ENCODE measurements at places on chromosomes 12 and 14.

DNA sequence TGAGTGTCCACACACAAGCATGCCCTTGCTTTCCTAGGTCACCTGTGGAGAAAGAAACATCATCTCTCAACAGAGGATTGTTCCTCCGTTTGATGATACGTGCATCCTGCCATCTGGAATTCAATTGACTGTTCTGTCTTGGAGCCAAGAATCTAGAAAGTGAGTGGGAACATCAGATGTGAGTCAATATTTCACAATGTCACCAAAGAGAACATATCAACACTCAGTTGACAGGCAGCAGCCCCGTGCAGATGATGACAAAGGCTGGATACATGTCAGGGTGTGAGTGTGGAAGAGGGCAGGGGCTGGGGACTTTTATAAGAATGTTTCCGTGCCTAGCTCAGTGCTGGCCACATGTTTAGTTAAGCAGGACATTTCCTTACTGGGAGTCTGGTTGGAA lies 76.1 kb downstream of the TBC1D30 start:
- DNase-seq, result no peak

DNA sequence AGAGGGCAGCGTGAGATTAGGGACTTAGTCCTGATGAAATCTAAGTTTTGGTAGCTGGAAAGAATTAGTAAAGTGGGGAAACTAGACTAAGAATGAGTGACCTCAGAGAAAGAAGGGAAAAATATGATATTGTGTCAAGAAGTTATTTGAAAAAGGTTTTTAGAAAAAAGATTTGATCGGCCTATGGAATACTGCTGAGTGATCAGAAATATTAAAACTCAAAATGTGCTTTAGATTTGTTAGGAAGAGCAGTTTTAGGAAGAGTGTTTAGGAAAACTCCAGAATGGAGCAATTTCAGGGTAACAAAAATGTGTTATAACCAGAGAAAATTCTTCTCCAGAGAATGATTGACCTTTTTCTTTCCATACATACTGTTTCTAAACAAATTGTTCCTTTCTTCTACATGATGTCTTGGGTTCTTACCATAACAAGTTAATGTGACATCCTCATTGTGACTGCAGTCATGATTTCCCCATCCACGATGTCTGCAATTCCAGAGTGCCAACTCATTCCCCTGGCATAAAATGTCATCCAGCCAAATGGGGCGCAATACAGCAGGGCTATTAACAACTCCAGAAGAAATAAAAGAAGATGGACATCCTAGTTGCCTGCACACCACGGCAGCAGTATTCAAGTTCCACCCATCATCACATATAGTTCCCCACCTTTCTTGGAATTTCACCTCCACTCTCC lies 11.8 kb downstream of the CD163L1 start:
- DNase-seq, result no peak

GRCh38 chr12:63989301-63989845 lies 144.9 kb downstream of the SRGAP1 start:
- no peak for DNase-seq

DNA sequence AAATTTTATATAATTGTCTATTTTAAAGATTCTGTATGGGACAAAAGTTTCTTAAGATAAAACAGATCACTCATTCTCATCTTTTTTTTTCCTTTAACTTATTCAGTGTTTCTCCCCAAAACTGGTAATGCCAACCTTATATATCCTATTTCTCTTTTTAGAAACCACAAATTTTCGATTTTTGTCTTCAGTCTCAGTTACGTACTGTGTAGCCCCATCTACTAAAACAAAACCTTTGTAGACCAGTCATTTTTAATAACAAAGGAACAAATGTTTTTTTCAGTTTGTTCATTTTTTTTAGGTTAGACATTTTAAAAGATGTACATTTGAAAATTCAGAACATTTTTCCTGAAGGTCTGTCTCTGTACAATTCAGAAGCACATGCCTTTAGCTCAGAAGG lies 18.2 kb downstream of the PNMA1 start:
- no peak for DNase-seq

GRCh38 chr14:37903343-37904191 lies 304.1 kb upstream of the SSTR1 start:
- peak; percentile 54 for DNase-seq

DNA sequence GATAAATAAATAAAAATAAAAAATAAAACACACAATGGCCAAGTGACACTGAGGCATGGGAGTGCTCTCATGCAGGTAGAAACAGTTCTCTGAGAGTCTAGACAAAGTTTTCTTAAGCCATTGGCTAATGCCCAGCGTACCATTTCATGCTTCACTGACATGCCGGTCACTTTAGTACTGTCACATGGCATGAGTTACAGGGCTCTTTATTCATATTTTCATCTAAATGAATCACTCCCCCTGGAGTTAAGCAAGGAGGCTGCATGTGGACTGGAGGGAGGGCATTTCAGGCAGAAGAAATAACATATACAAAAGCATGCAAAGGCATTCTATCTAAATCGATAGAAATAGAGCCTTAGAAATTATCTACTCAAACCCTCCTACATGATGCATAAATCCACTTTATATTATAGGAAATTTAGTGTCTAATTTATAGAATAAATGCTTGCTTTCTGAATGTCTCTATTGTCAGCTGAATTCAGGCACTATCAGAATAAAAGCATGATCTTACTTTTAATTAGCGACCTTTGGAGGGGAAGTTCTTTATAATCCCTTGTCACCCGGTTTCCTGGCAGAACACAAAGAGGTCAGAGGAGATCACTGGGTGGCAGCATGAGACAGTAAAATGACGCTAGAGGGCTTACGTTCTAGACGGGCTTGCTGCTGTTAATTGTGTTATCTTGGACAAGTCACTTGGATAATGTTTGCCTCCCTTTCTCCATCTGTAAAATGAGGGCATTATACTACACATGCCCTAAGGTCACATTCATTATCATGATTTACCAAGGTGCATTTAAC lies 17.5 kb downstream of the DYRK4 start:
- DNase-seq, result peak; percentile 15

GRCh38 chr12:74770552-74770951 lies 232.9 kb downstream of the ATXN7L3B start:
- no peak for DNase-seq

- DNase-seq, result no peak
Measured at GRCh38 chr14:89255852-89256251, 161.2 kb downstream of the FOXN3 start.

DNA sequence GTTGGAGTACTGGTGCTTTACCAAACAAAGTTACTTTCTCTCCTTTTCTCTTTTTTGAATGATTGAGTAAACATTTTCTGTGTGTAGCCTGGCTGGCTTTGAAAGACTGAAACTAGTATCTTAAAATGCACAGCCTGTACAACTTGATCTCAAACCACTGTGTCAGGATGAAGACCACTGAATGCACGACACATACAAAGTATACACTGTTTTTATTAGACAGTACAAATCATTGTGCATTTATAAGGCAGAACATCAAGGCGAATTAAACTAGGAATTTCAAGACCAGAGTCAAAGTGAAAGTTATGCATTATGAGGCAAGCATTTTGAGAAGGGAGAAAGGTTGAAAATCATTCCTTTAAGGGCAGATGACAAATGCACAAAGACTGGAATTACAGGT lies 59.0 kb downstream of the PIWIL1 start:
- no peak for DNase-seq

DNA sequence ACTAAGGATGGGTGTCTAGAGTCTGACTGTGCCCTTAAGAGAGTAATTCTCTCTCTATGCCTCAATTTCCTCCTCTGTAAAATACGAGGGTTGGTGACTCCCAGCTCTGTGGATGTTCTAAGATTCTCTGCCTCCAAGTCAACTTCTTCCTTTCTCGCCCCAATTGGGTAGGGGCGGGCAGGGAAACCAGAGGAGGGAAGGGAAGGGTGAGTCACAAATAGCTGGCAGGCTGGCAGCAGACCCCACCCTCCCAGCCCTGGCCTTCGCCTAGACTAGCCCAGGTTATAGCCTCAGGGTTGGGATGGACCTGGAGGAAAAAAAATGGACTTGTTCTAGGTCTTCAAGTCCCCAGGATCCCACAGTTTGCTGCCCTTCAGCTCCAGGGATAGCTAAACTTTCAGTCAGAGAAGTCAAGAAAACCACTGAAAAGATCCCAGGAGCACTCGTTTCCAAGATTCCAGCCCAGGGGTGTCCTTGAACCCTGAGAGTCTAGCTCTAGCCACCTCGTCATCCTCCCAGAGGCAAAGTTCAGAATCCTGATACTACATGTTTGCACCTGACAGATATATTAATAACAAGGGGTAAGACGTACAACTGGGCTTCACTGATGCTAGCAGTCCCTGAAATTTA lies 2.3 kb downstream of the DGKA start:
- DNase-seq, result no peak

DNA sequence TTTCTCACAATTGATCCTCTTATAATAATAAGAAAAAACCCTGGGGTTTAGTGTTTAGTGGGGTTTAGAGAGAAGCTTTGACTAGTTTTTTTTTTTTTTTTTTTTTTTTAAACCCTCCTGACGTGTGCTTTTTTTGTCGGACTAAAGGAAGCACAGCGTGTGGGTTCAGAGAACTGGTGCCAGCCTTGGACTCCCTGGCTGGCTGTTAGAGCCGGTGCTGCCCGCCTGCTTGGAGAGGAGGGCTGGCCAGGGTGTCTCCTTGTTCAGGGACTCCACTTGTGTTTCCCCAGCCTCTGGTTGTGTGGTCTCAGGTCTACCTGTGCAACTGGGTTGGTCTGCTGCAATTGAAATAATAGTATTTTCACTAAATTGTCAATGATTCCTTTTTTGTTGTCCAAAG lies 54.1 kb upstream of the ASPG start:
- DNase-seq, result no peak

DNA sequence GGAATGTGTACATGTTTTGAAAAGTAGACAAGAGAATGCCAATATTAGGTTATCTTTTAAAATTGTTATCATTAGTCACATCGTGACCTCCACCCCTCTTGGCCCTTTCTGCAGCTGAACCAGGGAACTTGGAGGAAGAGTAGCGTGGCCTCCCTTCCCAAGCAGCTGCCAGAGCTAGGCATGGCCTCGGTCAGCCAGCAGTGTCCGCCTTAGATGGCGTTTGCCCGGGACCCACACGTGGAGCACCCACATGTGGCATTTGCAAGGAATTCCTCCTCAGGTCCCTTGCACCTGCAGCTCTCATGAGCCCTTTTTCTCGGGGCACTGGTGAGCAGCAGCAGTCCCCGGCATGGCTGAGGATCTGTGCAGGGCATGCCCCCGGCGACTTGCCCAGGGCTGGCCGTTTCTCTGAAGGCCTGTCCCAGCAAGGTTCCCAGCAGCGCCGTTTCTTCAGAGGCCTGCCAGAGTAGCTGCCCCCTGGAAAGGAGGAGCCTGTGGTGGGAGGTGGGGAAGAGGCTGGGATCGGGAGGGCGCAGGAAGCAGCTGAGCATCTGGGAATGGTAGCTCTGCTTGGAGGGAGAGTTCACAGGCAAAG lies 10.8 kb downstream of the JDP2 start:
- no peak for DNase-seq

DNA sequence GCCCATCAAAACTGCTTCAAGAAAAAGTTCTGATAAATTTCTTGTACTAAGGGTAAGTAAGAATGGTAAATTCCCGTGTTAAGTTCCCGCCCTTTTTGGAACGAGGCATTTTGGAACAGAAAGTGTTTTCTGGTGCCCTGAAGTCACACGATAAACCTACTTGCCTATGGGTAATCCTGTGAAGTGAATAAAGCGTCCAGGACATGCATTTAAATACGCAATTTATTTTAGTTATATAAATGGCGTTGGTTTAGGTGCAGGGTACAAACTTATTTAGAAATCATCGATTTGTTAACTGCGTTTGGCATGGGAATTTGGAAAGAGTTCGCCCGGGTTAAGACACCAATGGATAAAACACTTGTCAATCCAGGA lies 715 bp upstream of the RAP1B start:
- peak; percentile 43 for DNase-seq

DNA sequence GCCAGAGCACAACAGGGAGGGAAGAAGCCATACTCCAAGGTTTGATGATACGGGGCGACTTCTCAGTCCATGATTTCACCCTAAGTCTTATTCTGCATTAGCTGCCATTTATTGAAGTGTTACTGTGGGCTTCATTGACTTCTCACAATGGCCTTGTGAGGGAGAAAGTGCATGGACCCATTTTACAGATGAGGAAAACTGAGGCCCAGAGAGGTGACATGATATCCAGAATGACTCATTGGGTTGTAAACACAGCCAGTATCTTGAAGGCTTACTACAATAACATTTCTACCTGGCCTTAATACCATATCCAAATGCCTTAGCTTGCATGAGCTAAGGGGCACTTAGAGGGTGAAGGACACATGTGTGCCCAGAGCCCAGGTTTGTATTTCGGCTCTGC lies 100.6 kb downstream of the CMKLR1 start:
- no peak for DNase-seq

DNA sequence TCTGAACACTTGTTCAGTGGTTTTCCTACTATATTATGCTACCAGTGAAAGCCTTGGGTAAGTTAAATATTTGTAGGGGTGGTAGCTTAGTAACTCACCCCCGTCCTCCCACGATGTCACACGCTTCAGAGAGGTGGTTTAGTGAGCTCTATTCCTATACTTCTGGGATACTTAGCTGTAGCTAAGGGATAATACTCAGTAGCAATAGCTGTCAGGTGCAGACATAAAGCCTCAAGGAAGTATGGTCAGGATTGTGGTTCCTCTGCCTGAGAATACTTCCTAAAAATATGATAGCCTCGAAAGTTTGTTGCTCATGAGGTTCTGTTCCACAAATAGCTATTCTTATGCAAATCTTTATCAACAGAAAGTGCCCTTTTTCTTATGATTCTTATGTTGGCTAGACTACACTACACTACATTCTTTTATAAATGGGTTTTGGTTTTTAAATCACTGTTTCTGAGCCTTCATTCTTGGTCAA lies 11.9 kb downstream of the DLST start:
- DNase-seq, result no peak

DNA sequence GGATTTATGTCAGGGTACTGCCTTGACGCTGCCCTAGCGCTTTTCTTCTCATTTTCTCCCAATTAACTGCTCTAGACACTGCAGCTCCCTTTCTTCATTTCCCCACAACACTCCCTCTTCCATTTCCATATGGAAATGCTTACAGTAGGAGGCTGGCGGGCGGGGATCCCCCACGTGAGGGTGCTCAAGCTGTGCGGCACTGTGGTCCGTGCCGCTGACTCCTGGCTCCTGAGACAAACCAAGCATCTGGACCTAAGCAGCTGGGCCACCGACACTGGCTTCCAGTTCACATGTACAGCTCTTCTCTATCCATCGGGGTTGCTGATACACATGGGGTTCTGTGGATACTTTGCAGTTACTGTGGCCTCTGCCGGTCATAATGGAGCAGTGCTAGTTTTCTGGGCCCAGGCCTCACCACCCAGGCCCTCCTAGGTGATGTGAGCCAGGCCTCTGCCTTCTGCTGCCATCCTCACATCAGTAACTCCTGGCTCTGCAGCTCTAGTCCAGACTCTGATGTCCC lies 20.2 kb downstream of the TCHP start:
- DNase-seq, result no peak

GRCh38 chr14:36676236-36676635 lies 14.6 kb downstream of the PAX9 start:
- DNase-seq, result no peak

- DNase-seq, result no peak
Measured at GRCh38 chr12:120719496-120720233, 6.0 kb upstream of the ACADS start.

GRCh38 chr12:108572166-108572790 lies 9.9 kb downstream of the ISCU start:
- DNase-seq, result no peak
